Activated CD4-positive, alpha-beta T cell treated with anti-CD3 and anti-CD28 coated beads, Interleukin-2, amount 50 U/mL, for 24 hours (primary cell): ENCODE measurements at places on chromosomes 7 and 10.

- DNase-seq, result no peak
Observed at GRCh38 chr7:74535951-74536356, 82.2 kb downstream of the GTF2IRD1 start.

GRCh38 chr10:25113191-25114035 lies 61.4 kb upstream of the GPR158 start:
- no peak for DNase-seq

DNA sequence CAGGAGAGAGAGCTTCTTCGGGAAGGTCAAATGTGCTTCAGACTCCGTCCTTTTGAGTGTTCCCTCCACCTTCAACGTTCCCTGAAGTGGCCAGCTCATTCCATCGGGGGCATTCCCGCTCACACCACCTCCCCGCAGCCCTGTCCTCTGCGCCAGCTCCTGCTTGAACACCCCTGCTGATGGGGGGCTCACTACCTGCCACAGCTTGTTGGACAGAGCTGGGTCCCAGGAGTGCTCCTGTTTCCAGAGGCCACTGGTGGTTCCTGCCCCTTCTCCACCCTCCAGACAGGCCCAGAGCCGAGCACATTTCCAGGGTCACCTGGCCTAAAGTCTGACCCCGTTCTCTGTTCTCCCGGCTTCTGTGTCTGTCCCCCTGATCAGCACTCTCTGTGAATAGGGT lies 67.4 kb downstream of the ELFN1 start:
- DNase-seq, result no peak

DNA sequence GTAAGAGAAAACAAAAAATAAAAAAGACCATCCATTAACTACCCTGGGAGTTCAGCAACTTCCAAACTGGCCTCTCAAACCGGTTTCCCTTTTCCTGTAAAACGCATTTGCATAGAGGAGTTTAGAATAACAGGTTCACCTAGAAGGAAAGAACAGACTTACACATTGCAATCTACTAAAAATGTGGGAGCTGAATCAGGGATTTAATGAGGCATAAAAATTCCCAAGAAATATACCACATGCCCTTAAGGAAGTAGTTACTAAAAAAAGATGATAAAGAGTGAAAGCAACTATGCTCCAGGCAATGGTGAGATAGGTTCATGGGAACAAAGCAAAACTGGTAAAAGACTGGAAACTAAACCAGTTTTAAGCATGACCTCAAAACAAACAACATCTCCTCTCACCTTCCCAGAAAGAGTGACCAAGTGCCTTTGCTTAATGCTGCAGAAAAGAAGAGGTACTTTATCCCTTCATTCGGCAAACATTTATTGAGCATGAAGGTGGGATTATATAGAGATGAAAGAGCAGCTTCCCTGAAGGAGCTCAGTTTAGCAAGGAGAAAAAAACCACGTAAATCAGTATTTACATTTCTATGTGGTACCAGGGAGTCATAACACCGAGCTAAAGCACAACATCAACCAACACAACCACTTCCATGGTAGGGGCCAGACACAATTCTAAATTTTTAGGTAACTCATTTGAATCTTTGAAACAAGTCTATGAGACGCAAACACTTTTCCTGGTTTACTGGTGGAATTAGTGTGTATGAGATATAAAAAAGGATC lies 152.8 kb downstream of the SGMS1 start:
- no peak for DNase-seq

- no peak for DNase-seq
Observed at GRCh38 chr10:92970301-92971070, 90.1 kb upstream of the CYP26C1 start.
